AG09319 (cell line): ENCODE measurements at places on chromosomes 4 and X.

DNA sequence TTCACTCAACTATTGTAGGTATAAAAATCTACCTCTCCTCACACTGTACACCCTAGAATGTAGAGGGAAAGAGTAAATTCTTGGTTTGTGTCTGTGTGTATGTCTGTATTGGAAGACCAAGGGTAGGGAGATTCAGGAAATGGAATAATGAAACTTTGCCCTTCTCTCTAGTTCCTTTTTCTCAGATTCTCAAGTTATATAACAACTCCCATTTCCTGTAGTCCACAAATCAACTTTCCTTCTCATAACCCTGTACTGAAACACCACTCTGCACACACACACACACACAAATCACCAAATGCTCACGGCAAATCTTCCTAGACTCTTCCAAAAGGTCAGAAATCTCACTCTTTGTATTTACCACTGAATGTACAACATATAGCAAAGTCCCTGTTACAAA is 824.5 kb upstream of the DIAPH2 start:
- DNase-seq = no peak

GRCh38 chr4:150799207-150799606 is 215.9 kb downstream of the LRBA start:
- no peak for DNase-seq

DNA sequence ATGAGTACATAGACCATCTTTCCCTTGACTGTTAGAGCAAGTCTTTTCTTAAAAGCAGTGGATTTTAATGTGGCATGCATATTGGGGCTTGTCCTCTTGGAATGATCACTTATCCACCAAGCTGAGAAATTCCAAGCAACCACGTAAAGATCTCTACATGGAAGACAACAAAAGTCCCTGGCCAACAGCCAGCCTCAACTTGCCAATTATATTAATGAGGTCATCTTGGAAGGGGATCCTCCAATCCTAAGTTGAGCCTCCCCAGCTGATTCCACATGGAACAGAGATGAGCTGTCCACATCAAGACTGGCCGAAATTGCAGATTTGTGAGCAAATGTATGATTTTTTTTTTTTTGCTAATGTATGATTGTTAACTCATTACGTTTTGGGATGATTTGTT is 20.6 kb upstream of the FTHL17 start:
- no peak for DNase-seq

DNA sequence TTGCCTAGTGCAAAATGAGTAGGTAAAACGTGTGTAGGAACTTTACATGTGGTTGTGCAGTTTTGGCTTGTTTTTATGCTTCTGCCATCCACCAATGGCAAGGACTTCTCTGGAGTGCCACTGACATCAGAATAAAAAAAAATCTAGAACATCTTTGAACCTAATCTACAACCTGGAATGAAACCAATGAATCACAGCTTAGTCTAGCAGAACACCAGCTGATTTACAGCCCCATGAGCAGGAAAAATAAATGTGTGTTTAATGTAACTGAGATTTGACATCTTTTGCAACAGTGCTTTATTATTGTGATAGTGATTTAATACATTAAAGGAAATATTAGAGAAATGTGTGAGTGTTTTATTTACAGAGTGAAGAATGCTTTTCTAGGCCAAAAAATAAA is 995.1 kb downstream of the PCDH7 start:
- DNase-seq = no peak

DNA sequence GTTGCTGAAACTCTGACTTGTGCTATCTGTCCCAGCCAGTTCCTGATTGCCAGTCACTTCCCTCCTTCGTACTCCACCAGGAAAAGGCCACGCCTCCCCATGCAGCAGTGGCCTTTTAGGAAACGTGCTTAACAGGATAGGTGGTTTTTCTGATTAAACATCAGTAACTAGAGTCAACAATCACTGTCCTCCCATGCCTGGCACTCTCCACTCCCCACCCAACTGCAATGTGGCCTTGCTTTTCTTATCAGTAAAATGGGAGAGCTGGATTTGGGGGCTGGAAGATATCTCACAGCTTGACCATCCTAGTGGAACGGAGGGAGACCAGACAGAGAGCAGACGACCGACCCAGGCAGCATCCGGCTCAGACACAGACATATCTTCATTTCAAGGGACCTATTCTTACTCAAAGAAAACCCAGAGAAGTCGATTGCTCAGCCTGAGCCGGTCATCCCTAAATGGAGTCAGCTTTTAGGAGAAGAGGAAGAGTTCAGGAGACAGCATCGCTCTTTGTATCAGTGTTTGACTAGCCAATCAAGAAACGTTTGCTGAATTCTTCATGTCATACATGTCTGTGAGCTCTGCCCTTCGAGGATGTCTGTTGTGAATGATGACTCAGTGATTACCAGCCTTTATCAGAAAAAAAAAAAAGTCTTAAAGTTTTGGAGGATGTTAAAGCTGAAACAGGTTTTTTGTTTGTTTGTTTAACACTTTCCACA is 12.7 kb upstream of the UBA6 start:
- no peak for DNase-seq

GRCh38 chr4:111435986-111436744 is 709.1 kb upstream of the FAM241A start:
- no peak for DNase-seq

GRCh38 chrX:16839852-16840460 is 30.2 kb downstream of the RBBP7 start:
- peak; percentile 31 for DNase-seq

- DNase-seq = peak; percentile 20
Measured at GRCh38 chrX:129632443-129632842, 22.3 kb downstream of the APLN start.

DNA sequence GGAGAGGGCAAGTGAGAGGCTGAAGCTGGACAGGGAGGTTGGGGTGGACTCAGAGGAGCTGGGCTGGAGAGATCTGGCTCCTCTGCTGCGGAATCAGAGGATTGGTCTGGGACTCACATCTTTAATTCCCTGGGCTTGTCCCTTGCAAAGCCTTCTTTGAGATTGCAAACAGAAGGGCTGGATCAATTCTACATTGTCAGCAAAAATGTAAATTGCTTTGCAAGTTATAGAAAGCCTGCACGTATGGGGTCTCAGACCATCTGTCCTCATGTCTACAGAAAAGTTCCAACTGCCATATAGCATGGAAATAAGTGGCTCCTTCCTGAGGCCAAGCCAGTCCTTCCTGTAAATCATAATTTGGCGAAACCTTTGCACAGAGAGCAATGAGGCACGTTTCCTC is 449.6 kb downstream of the UBE2NL start:
- no peak for DNase-seq

DNA sequence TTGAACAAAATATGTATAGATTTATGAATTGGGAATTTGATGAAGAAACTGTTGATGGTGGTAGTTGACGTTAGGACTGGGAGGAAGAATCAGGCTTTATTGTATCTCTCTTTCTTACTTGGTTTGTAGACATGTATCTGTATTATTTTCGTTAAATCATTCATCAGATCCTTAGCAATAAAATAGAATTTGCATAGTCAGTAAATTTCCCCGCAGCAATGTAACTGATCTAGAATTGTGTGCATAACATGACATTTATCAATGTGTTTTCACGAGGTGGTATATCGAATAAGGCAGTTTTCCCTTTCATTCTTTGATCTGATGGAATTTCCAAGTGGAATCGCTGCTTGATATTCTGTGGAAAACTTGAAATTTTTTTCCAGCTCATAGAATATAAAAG is 308.8 kb downstream of the SPRY1 start:
- DNase-seq = no peak

GRCh38 chr4:148857239-148857972 is 415.2 kb upstream of the NR3C2 start:
- no peak for DNase-seq

- no peak for DNase-seq
Measured at GRCh38 chr4:38529189-38530115, 134.5 kb upstream of the KLF3 start.

- DNase-seq = no peak
Measured at GRCh38 chrX:68571610-68572311, 72.9 kb downstream of the YIPF6 start.

GRCh38 chr4:101200561-101200960 is 146.8 kb downstream of the PPP3CA start:
- DNase-seq = peak; percentile 47

DNA sequence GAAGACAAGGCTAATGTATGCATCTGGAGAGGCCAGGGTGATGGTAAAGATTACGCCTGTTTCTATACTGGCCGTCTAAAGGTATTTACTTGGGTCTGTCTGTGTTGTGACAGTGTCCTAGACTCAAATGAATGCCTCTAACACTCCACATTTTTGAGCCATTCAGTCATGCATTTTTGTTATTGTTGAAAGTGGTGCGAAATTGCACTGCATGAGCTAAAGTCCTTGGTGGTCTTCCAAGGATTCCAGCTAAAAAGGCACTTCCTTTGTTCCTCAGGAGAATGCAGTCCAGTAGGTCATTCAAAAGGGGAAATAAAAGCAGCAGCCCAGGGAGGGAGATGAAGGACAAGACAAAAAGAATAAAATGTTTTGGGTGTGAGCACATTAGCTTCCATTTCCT is 3.0 kb downstream of the GPC4 start:
- DNase-seq = no peak

DNA sequence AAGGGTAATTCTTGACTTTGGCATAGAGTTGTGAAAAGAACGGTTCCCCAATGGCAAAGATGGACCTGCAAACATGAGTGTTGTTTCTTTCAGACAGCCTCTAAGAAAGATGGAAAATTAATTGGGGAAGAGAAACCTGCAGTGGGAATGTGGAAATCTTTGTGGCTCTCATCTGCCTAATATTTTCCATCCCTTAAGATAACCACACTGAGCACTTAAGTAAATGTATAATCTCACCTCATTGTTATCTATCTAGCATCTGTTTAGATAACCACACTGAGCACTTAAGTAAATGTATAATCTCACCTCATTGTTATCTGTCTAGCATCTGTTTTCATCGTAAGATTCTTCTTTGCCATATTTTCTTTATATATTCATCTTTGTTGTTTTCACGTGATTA is 149.3 kb downstream of the NWD2 start:
- DNase-seq = no peak

DNA sequence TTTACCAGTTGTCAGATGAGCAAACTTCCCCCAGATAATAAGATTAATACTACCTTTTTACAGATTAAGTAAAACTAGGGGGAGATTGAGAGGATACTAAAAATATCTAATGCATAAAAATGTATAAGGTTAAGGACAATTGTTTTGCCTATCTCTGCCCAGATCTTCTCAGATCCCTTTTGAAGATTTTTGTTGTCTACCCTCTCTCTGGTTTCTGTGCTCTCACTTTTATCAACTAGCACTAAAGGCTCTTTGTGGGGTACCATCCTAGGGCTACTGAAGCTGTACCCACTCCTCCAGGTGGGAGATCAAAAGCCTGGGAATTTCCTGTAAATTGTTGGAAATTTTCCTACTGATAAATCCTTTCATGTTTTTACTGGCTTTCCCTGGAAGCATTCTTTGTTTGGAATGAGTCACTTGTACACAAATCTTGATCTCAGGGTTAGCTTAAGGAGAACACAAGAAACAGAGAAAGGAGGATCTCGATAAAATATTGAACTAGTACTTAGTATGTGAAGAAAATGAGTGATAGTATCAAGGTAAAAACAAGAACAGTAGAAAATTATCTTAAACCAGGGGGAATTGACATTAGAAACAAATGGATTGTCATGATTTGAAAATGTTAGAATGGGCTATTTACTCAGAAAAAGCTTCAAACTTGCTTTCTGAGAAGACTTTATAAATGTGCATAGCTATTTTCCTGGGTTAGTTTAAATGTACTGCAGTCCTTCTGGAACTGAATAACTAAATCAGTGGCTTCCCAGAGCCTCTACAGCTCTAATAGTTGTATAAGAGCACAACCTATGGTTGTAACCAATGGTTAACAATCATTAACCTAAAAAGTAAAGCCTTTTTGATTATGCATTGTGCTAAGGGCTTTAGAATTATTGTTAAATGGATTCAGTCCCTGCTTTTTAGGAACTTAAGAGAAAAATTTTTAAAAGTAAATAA is 679.9 kb upstream of the MAGEB2 start:
- no peak for DNase-seq

GRCh38 chrX:28850955-28851354 is 263.7 kb downstream of the IL1RAPL1 start:
- no peak for DNase-seq
